Camera-type eye (tissue), 1 donor: ENCODE measurements at places on chromosomes 13 and 19. TPM values are rescaled to one million over a fixed set of nuclear protein-coding genes. Genes with fewer than 3 reads are reported as not detected.

Gene OR7C1
- under 0.01 TPM for total RNA-seq

Gene KANK2
- 190 TPM for total RNA-seq

Gene SMIM44
- total RNA-seq: 6.5 TPM

Gene AMH
- total RNA-seq: 0.82 TPM

Gene GPX4
- total RNA-seq: 157 TPM

Gene MIR17HG
- 14.5 TPM for total RNA-seq
